Pulmonary artery endothelial cell (primary cell): ENCODE measurements at places on chromosomes 3 and 15. TPM values are rescaled to one million over a fixed set of nuclear protein-coding genes. Genes with fewer than 3 reads are reported as not detected.
A peak's percentile ranks its signal among the peaks of the same experiment; 100 is the strongest.

EFCC1 gene
- 0.25 and 0.26 TPM in 2 replicates for total RNA-seq

C3orf49 gene
- total RNA-seq = not detected in 2 replicates

THAP10 gene
- 1.2 and 3.3 TPM in 2 replicates for total RNA-seq

FBXW12 gene
- total RNA-seq = 0.13 TPM in 1 of 2 replicates, not detected in the other

DNA sequence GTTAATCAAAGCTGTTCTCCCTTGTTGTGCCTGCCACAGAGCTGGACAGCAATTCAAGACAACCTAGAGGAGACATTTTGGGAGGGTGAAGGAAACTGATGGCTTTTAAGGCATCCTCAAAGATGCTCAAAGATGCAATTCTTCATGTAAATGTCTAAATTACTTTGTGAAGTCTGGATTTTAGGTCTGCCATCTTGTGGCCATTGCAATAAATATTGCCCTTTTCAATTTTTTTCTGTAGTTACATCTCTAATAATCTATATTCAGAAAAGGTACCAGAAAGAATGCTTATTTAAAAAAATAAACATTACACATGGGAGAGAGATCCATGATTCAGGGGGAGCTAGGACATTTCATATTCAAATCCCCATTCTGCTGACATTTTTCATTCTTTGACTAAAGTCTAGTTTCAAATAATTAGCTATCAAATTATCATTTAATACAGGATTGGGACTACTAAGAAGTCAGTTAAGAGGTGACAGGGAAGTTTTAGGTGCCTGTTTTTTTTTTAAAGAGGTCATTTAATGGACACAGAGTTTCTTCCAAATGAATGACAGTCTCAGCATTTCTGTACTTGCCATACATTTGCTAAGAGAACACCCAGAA lies 259.8 kb upstream of the WNT5A start:
- no peak for DNase-seq

DNA sequence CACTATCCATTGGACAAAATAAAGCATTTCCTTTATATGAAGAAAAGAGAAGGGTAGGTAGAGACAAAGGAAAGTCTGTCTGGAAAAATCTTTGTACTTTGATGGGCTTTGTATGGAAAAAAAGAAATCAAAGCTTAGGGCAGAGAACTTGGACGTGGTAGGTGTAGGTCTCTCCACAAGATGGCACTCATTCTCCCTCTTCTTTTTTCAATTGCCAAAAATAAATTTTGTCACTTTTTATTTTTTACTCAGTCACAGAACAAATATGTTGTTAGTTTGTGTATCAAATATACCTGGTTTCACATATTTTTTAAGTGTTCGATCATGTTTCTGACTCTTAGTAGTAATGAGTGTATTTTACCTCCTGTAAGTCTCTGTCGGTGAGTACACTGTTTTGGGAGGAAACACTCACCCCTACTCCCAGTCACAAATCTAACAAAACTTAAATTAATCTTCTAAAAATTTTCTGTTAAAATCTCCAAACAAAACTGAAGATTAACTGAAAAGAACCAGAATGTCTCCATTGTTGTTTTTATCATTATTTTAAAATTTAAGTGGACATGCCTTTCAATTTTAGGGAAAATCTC lies 415.8 kb upstream of the GOLIM4 start:
- no peak for DNase-seq

DNA sequence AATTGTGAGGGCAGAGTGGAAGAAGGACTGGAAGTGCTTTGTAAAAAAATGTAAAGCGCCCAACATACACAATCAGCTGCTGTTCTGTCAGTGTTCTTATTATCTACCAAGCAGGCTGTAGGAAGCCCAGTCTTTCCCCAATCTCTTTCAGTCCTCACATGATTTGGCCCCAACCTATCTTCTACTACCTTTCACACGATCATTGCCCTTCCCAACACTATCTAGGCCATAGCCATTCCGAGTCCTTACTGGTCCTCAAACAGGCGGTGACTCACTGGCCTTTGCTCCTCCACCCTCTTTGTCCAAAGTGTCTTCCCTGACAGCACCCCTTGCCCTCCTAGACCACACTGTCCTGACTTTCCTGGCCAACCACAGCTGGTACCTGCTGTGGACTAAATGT lies 861 bp upstream of the RFT1 start:
- DNase-seq = no peak

- DNase-seq = no peak
These were observed 552.8 kb downstream of the FOXP1 start for GRCh38 chr3:71030748-71031147.

DNA sequence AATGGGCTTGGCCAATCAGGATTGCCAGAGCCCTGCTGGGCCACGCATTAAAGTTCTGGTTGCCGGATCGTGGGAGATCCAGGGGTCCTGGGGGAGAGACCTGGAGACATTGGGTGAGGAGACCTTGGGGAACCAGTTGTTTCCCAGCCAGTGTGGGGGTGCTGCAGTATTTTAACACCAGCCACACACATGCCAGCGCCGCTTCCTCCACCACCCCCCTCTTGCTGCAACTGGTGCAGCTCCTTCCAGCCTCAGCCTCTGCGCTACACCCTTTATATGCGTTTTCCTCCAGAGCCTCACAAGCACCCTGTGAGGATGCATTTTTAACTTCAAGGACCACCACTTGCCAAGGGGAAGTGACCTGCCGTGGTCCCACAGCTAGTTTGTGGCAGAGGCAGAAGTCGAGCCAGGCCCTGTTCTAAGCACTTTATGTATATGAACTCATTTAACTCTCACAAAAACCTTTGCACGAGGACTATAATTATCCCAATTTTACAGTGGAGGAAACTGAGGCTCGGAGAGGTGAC lies 29.4 kb upstream of the GRIP2 start:
- DNase-seq = no peak

GRCh38 chr3:50303013-50303815 lies at the start of gene HYAL1:
Gene HYAL1 (minus strand): TSS chr3:50303574. CDS start chr3:50302956, 618 bp downstream.
- no peak for DNase-seq

DNA sequence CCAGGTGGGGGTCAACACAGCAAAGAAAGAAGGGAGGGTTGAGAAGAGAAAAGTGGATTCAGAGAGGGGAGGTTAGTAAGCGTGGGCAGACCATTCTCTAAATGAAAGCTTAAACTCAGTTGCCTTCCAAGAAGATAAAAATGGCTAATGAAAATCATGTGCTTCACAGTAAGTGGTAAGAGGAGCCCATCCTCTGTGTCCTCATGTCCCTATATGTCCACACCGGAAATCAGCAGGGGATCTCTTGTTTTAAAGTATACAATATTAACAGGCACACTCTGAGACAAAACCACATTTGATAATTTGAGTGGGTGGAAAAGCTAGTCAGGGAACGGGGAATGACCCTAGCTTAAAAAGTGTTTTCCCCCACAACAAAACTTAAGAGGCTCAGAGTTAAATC lies 4.4 kb upstream of the FOXP1 start:
- no peak for DNase-seq

DNA sequence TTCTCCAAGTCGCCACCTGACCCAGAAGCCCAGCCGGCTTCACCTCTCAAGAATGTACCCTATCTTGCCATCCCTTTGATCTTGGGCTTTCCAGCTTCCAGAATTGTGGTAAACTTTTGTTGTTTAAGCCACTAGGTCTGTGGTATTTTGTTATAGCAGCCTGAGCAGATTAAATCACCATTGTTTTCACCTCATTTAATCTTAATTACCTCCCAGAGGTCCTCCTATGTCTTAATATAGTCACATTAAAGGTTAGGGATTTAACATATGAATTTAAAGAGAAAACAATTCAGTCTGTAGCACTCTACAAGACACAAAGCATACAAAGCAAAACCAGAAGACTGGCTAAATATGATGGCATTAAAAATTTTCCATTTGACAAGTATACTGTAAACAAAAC lies 123.4 kb upstream of the CADM2 start:
- no peak for DNase-seq

- no peak for DNase-seq
These were observed 4.1 kb upstream of the ALDH1A3 start for GRCh38 chr15:100875495-100875894.

DNA sequence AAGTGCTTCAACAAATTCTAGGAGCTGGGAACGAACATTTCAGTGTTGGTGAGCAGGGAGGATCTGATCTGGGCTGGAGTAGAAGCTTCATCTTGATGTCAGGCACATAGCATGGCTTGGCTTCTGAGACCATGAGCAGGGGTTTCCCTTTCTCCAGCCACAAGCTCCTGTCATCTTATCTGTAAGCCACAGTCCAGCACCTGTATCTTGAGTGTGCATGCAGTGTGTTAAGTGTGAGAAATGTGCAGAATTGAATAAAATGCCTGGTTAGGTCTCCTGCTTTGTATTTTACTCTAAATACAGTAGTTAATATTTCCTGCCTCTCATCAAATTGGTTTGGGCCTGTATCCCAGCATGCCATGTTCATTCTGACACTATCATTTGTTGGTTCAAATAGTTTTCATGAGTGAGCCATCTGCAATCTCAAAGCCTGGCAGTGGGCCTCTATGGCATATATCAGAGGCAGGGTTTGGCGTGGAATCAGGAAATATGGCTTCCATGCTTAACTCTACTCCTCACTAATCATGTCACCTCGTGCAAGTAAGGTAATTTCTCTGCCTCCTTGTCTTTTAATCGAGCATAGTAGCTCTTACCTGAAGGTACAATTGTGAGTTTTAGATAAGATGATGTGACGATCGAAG lies 43.3 kb downstream of the TLNRD1 start:
- no peak for DNase-seq

- peak; percentile 71 for DNase-seq
These were observed 461 bp upstream of the FAH start for GRCh38 chr15:80152180-80152895.

GRCh38 chr3:8153800-8154199 lies 347.8 kb upstream of the LMCD1 start:
- no peak for DNase-seq

- no peak for DNase-seq
These were observed 48.0 kb downstream of the SSUH2 start for GRCh38 chr3:8596321-8597218.

DNA sequence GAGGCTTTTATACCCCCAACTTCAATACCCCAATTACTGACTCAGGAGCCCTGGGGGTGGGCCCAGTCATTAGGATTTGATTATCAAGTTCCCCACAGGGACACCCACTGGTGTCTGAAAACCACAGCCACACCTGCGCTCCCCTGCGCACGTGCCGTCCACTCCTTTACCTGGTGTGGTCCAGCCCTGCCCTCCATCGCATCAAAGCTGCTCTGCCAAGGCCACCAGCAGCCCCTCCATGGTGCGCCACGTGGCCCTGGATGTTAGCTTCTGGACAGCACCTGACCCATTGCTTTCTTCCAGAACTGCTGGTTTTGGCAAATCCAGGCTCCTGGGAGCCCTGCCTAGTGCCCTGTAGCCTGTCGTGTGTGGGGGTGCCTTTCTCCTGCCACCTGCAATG lies 136.3 kb downstream of the NSMCE3 start:
- no peak for DNase-seq

GRCh38 chr3:14988988-14989394 lies 41.6 kb downstream of the NR2C2 start:
- no peak for DNase-seq

GRCh38 chr15:93217343-93217742 lies 128.3 kb upstream of the RGMA start:
- no peak for DNase-seq

- no peak for DNase-seq
These were observed 170.2 kb upstream of the TLE3 start for GRCh38 chr15:70267879-70268278.

GRCh38 chr3:52471371-52472238 lies 16.2 kb downstream of the NISCH start:
- DNase-seq = no peak
